ENCODE measurements at places on chromosomes 7 and 10. TPM values are rescaled to one million over a fixed set of nuclear protein-coding genes. Genes with fewer than 3 reads are reported as not detected.
A peak's percentile ranks its signal among the peaks of the same experiment; 100 is the strongest.

FFAR4 gene
- 0.08 TPM for total RNA-seq

DNA sequence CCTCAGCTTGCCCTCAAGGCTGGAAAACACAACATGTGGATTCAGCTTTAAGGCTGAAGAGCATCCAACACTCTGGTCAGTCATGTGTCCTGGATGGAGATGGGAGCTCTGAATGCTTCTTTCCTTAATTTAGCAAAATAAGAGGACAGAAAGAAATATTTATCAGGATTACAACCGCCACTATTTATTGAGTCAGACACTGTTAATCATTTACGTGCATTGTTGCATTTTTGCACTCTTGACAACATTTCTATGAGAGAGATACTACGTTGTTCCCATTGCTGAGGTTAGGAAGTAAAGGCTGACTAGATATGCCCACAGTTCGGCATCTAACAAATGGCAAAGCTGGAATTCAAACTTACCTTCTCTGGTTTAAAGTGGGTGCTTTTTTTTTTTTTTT, 101.8 kb upstream of the KMT2C start:
- DNase-seq = no peak

DNA sequence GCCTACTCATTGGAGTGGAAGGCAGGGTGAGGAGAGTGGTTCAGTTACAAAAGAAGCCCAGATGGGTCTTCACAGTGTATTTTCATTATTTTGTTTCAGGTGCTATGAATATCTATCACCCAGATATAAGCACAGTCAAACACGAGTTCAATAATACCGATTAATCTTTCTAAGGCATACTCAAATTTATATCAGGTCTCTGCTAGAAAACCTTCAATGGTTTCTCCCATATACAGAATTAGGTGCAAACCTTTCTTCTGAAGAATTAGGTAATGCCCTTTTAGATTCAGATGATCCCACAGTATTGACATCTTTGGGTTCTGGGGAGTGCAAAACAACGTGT, 14.7 kb upstream of the HPS1 start:
- no peak for DNase-seq

DNA sequence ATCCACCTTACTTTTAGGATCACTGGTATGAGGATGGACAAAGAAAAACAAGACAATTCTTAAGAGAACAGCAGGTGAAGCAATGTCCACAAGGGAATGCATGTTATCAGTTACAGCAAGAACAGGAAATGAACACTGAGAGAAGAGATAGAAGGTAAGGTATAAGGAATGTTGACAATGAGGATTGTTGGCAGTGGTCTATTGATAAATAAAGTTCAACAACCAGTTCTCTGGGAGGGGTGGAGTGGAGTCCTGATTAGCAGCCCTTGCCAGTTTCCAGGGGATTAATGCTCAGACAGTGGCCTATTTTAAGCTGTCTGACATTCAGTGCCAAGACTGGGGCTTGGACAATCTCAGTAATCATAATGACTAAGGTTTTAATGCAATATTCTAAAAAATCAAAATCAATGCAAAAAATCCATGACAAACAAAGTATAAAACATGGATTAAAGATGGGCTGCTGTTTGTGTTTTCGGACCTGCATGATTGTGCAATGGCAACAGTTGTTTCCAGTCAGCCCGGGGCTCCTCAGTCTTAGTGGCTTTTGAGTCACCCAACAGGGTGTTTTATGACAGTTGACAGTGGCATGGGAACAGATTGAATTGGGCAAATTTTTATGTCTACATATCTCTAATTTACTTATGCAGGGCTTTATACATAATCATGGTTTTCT, 13.8 kb upstream of the AKR1B1 start:
- DNase-seq = no peak

- peak; percentile 89 for DNase-seq
These were observed 127.4 kb downstream of the UBE2H start for GRCh38 chr7:129825209-129825970.

DNA sequence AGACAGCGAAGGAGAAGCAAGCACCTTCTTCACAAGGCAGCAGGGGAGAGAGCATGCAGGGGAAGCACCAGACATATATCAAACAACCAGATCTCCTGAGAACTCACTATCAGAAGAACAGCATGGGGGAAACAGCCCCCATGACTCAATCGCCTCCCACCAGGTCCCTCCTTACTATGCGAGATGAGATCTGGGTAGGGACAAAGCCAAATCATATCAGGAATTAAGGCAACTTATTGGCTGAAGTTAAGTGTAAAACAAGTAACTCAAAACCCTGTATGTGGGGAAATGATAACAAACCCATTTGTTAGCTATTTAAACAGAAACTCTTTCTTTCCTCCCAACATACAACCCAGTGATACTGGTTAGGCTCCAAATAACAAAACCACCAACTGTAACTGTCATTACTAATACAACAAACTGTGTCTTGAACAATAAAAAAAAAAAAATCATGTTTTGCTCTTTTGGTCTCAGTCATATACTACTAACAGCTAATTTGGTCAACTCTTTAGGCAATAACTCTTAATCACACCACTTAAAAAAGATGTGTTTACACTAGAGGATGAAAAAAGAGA, 57.8 kb downstream of the MINDY3 start:
- no peak for DNase-seq

DNA sequence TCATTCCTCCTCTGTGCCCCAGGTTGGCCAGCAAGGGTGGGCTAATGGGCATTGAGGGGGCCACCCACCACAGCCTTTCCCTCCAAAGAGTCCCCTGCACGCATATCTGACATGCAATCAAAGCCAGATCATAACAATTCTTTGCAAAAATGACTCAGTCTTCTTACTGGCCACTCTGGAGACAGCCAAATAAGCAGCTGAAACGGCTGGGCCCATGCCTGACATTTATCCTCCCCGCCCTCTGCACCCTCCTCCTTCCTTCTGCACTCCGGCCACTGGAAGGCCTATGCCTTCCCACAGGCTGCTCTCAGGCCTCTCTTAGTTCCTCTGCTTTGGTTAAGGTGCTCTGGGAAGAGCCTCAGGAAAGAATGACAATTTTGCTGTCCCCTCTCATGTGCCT, 29.2 kb upstream of the NPFFR1 start:
- DNase-seq = no peak

CRHR2 gene
- total RNA-seq = 0.19 TPM

GRCh38 chr10:104424719-104425118, 71.1 kb downstream of the CFAP58 start:
- no peak for DNase-seq

Measured in left ventricle myocardium inferior (tissue), 1 donor.